Suppressor macrophage (primary cell): ENCODE measurements at places on chromosomes 1 and 21.

DNA sequence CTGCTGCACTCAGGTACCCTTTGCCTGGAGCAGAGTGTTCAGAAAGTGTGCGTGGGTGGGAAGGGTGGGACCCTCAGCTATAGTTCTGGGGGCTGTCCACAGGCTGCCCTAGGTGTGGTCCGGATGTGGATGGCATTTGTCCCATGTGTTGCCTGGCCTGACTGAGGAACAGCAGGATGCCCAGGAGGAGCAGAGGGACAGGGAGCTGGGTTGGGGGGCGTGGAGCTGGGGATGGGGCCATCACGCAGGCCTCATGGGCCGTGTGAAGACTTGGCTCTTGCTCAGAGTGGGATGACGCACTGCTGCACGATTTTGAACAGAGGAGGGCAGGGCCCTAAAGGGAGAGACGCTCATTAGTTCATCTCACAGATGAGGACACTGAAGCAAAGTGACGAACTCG is 17.0 kb downstream of the C1orf115 start:
- no peak for DNase-seq

DNA sequence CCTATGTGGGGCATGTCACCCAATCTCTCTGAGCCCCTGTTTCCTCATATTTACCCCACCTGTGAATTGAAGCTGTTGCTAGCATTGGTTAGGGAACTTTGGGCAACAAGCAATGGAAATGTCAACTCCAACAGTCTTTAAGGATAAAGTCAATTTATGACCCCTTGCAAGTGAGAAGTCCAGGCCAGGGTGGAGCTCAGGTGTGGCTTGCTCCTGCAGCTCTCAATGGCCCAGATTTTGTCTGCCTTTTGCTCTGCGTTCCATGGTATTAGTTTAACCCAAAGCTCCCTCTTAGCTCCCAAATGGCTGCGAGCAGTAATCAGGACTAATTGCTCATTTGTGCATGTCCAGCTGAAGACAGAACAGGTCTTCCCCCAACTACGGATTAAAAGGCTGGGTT is 70.4 kb upstream of the ABCG1 start:
- no peak for DNase-seq

GRCh38 chr1:234721476-234722269 is 111.7 kb upstream of the IRF2BP2 start:
- peak; percentile 61 for DNase-seq

GRCh38 chr1:65975708-65976107 is 183.0 kb downstream of the PDE4B start:
- no peak for DNase-seq

DNA sequence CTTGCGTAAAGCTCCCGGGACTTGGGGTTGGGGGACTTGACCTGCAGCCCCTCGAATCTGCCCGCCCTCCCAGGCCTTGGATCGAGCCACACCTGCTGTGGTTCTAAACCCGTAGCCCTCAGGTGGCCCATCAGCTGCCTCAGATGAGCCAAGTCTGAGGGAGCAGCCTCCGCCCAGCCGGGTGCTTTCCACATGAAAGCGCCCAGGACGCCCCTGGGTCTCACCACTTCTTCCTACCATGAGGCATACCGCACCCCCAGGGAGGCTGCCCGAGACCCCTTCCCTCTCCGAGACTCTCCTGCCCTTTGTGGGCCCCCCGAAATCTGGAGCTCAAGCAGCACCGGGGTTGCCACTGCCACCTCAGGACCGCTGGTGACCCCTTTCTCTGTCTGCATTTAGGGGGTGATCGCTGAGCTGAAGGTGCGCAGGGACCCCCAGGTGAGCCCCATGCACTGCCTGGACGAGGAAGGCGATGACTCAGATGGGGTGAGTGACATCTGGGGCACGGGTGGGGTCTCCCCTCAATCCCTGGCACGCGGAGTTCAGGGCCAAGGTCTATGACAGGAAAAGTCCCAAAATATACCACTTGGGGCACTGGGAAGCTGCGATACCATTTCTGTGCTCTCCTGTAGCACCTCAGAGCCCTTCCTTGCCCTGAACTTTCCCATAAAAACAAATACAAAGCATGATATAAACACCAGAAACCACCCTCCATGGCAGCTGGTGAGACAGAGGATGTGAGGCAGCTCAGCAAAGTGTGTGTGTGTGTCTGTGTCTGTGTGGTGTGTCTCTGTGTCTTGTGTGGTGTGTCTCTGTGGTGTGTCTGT is 68.5 kb downstream of the SLC19A1 start:
- DNase-seq = no peak

- DNase-seq = no peak
Observed at GRCh38 chr1:183210681-183211080, 24.6 kb downstream of the LAMC2 start.

DNA sequence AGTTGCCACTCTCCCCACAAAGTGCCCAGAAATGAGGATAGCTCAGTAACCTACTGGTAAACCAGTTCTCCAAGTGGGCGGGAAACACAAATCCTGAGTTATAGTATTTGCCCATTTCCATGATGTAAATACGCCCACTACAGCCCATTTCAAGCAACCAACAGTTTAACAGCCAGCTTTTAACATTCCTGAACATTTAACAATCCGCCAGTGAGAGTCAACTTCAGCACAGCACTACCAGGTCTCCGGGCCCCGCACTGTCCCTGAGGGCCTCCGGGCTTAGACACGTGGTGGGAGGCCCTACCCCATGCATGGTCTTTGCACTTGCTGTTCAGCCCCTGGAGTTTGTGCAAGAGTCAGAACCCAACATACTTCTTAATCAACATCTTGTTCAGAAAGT is 132.0 kb upstream of the CTTNBP2NL start:
- no peak for DNase-seq

DNA sequence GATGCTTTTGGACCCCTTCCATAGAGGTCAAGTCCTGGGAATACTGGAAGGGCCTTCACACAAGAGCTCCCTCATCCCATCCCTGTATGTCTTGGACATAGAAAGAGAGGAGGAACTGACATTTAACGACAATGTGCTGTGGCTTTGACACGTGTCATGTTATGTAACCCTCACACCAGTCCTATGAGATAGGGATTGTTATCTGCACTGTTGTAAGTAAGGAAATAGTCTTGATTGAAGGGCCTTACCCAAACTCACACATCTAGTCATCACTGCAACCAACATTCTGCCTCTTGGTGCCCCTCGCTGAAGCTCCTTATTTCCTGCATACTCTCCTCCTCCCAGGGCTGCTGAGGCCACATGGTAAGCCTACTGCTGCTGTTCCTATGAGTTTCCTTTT is 63.7 kb upstream of the ANGPTL1 start:
- peak; percentile 31 for DNase-seq

DNA sequence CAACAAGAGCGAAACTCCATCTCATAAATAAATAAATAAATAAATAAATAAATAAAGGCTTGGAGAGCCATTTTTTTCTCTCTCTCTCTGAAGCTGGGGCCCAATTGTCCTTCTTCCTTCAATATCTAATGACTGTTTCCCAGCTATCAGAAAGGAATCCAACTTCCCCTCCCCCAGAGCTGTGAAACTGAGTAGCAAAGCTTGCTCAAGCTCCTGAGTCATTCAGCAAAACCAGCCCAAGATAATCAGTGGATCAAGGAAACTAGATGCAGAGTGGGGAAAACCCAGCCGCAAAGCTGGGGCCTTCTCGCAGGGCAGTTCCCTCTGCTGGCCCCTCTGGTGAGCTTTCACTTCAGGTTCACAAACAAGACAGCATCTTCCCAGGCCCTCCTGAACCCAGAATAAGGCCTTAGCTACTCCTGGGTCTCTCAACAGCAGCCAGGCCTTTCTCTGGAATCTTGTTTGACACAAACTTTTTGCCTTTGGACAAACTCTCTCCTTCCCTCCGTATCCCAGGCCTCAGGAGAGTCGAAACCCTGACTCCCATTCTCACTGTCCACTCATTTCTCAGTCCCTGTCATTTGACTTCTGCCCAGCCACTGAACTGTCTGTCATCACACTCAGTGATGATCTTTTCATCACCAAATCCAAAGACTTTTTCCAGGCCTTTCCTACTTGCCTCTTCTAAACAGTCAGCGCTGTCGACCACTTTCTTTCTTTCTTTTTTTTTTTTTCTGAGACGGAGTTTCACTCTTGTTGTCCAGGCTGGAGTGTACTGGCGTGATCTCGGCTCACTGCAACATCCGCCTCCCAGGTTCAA is 18.0 kb upstream of the PTP4A2 start:
- peak; percentile 98 for DNase-seq

DNA sequence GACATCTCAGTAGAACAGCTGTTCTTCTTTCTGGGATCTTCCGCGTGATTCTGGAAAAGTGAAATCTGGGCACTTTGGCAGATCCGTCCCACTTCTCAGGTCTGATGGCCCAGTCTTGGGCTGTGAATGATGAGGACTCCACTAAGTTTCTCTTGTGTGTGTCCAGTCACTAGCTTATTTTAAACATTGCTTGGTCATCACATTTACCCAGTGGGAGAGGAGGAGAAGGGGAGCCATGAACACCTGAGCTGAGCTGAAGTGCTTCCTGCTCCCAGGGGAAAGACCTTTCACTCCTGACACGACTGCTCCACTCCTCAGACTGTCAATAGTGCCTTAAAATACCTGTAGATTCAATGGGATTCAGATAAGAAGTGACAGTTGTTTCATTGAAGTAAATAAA is 101.9 kb upstream of the SLC35F3 start:
- no peak for DNase-seq
